WTC11 (cell line): ENCODE measurements at places on chromosomes 3 and 15.

DNA sequence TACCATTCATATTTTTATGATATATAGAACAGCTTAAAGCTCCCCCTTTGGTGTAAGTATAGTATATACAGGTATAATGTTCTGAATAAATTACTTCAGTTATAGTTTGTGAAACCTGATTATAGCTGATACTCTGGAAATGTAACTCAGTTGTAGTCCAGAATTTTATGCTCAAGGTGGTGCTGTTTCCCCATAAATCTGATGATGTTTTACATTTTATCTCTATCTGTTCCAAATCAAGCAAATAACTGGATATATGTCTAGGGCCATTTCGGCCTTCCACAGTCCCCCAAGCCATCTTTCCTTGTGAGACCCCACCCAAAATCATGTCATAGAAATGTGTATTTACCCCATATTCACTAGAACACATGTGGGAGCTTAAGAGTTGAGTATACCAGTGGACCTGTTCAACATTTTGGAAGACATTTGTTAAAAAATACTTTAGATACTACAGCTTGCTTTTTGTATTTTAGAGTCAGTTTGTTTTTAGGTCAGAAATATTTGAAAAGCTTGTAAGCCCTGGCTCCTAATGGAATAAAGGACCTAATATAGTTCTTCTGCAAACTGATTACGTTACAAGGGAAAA, 107.1 kb downstream of the ATG7 start:
- H3K27ac ChIP-seq = no peak overlapping the region
- no peaks in the 10 kb centered on the region for H3K27me3 ChIP-seq
- DNase-seq = no peak
- no peaks in the 10 kb centered on the region for H3K36me3 ChIP-seq

GRCh38 chr3:10527295-10528001, 22.1 kb upstream of the ATP2B2 start:
- H3K27me3 ChIP-seq = no peaks in the 10 kb centered on the region
- DNase-seq = no peak
- H3K4me1 ChIP-seq = no peaks in the 10 kb centered on the region
- no peak overlapping the region for H3K4me3 ChIP-seq

DNA sequence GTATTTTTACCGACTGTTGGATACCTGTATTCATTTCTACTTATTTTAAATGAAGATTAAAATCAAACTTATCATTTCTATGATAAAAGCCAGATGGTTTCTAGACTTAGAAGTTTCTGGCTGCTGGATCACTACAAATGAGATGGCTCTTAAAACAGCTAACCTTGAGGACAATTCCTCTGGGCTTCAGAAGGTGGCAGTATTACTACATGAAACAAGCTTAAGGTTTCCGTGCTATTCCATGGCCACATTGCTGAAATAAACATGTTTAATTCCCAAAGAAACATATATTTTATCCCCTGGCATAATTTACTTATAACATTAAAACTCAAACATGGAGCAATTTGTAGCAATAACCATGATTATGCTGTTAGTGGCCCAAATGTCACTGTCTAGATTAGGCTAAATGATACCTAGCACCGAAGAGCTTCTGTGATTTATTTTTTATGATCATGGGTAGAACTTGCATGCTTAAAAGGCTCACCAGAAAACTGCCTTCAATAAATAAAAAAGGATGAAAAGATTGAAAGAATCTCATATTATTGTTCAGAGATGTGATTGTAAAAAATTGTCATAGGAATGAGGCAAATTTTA, 204.0 kb upstream of the NANOGP8 start:
- DNase-seq = no peak
- H3K36me3 ChIP-seq = peaks cover 7% of the 10 kb centered on the region
- peaks cover 43% of the 10 kb centered on the region for H3K4me1 ChIP-seq

- peak overlapping the region; percentile 11 for H3K27ac ChIP-seq
- H3K27me3 ChIP-seq = no peaks in the 10 kb centered on the region
- peaks cover 21% of the 10 kb centered on the region for H3K4me1 ChIP-seq
- peaks cover 17% of the 10 kb centered on the region for H3K36me3 ChIP-seq
- H3K4me3 ChIP-seq = no peak overlapping the region
Measured at GRCh38 chr15:99708563-99708962, 24.7 kb downstream of the LYSMD4 start.

GRCh38 chr15:79962178-79962577, 8.8 kb downstream of the BCL2A1 start:
- H3K27me3 ChIP-seq = no peaks in the 10 kb centered on the region
- no peak overlapping the region for H3K4me3 ChIP-seq
- H3K36me3 ChIP-seq = no peaks in the 10 kb centered on the region
- H3K27ac ChIP-seq = no peak overlapping the region
- H3K4me1 ChIP-seq = peaks cover 5% of the 10 kb centered on the region

DNA sequence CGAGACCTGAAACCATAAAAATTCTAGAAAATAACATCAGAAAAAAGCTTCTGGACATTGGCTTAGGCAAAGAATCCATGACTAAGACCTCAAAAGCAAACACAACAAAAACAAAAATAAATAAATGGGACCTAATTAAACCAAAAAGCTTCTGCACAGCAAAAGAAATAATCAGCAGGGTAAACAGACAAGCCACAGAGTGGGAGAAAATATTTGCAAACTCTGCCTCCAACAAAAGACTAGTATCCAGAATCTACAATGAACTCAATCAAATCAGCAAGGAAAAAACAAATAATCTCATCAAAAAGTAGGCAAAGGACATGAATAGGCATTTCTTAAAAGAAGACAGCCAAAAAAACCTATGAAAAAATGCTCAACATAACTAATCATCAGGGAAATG, 59.6 kb downstream of the DNAH12 start:
- H3K27me3 ChIP-seq = peaks cover 2% of the 10 kb centered on the region; the same call in 1 of the 2 replicates
- H3K4me1 ChIP-seq = no peaks in the 10 kb centered on the region
- H3K36me3 ChIP-seq = no peaks in the 10 kb centered on the region
- no peak overlapping the region for H3K4me3 ChIP-seq
- no peak for DNase-seq

DNA sequence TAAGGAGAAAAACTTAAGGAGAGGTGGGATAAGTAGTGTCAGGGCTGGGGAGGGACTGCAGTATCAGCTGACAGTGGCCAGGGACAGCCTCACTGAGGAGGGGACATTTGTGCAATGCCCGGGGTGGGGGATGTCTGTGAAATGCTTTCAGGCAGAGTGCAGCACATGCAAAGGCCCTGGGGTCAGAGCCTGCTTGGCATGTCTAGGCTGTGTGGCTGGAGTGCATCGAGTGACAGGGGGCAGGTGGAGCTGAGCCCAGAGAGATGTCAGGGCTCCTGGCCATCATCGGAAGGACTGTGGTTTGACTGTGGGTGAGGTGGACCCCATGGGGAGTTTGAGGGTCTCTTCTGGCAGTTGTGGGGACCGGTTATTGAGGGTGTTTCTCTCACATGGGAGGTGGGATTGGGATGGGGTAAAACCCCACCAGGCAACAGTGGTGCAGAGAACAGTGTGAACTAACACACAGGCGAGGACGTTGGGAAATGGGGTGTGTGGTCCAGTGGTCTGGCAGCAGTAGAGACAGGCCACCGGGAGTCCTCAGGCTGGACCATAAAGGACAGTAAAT, 61.2 kb downstream of the FBLN2 start:
- no peak for DNase-seq
- H3K27ac ChIP-seq = no peak overlapping the region
- H3K27me3 ChIP-seq = no peaks in the 10 kb centered on the region; the same call in 1 of the 2 replicates
- H3K4me3 ChIP-seq = no peak overlapping the region
- H3K36me3 ChIP-seq = peaks cover 2% of the 10 kb centered on the region; the same call in 1 of the 2 replicates

GRCh38 chr3:118559286-118559685, 475.4 kb downstream of the IGSF11 start:
- no peak overlapping the region for H3K4me3 ChIP-seq
- H3K36me3 ChIP-seq = no peaks in the 10 kb centered on the region
- no peak for DNase-seq

DNA sequence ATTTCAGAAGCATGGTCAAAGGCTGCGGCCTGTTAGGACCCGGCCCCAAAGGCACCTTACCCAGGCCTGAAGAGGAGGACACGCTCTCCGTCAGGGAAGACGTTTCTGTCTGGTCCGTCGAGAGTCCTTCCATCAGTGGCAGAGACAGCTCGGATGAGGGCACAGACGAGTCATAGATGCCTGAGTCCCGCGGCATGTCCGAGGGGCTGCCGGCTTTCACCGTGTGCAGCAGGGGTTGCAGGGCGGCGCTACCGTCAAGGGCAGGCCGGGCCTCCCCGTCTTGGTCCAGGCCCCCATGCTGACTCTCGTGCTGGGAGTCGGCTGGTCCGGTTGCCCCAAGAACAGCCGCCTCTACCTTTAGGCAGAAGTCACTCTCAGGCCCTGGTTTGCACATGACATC, 37.1 kb downstream of the SPATA12 start:
- H3K4me1 ChIP-seq = peaks cover 31% of the 10 kb centered on the region
- DNase-seq = no peak
- no peak overlapping the region for H3K27ac ChIP-seq
- no peaks in the 10 kb centered on the region for H3K27me3 ChIP-seq
- peaks cover 69% of the 10 kb centered on the region for H3K36me3 ChIP-seq

GRCh38 chr3:72990701-72991395, 5.8 kb upstream of the PPP4R2 start:
- DNase-seq = no peak
- H3K27ac ChIP-seq = no peak overlapping the region
- no peaks in the 10 kb centered on the region for H3K27me3 ChIP-seq
- H3K36me3 ChIP-seq = peaks cover 4% of the 10 kb centered on the region
- no peak overlapping the region for H3K4me3 ChIP-seq

GRCh38 chr15:48624700-48625099, 20.8 kb downstream of the FBN1 start:
- no peak overlapping the region for H3K4me3 ChIP-seq
- peaks cover 4% of the 10 kb centered on the region for H3K4me1 ChIP-seq
- H3K27ac ChIP-seq = no peak overlapping the region
- no peaks in the 10 kb centered on the region for H3K27me3 ChIP-seq
- H3K36me3 ChIP-seq = no peaks in the 10 kb centered on the region

DNA sequence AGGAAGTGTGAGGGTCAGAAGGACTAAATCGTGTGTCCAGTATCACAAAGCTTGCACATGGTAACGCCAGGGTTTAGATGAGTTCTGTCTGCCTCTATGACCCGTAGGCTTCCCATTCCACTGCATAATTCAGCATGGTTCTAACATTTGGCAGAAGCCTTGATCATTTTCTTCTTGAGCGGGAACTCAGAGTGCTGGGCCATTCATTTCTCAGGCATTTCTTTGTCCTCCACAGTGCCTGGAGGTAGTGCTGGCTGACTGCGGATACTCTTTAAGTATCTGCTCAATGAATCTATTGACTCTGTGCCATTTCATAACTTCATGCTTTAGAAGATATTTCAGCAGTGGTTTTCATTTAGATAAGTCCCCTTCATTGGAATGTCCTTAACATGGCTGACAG, 370.2 kb downstream of the EPHB1 start:
- peaks cover 37% of the 10 kb centered on the region for H3K4me1 ChIP-seq
- no peak for DNase-seq
- peaks cover 6% of the 10 kb centered on the region; the same call in 1 of the 2 replicates for H3K27me3 ChIP-seq
- no peak overlapping the region for H3K4me3 ChIP-seq

DNA sequence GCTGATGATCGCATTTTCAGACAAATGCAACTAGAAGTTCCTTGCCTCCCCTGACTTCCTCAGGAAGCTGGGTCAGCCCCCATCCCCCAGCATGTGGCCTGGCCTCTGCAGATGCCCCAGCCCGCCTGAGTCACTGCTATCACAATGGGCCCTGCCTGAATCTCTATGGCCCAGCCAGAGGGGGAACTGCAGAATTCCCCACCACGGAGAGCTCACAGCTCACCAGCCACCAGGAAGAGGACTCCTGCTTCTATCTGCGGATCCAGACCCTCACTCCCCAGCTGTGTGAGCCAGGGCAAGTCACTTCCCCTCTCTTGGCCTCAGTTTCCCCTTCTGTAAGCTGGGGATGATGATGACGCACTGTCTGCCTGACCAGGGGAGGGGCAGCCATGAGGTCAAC, 6.9 kb downstream of the PLXND1 start:
- H3K27me3 ChIP-seq = peaks cover 13% of the 10 kb centered on the region
- DNase-seq = peak; percentile 56
- no peaks in the 10 kb centered on the region for H3K36me3 ChIP-seq
- H3K4me3 ChIP-seq = no peak overlapping the region
- peaks cover 85% of the 10 kb centered on the region for H3K4me1 ChIP-seq

DNA sequence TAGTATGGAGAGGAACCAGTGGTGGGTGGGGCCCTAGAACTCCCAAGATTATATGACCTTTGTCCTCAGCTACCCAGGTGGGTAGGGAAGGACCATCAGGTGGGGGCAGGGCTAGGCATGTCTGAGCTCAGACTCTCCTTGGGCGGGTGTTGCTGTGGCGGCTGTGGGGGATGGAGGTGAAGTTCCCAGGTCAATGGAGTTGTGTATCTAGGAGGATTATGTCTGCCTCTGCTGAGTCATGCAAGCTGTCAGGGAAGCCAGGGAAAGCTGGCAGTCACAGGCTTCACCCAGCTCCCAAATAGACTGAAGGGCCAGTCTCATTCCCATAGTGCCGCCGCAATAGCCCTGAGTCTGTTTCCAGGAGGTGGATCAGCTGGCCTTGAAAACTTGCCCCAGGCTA, 139.7 kb upstream of the CFAP20DC start:
- DNase-seq = no peak
- H3K36me3 ChIP-seq = no peaks in the 10 kb centered on the region
- no peak overlapping the region for H3K27ac ChIP-seq
- no peak overlapping the region for H3K4me3 ChIP-seq
